ENCODE measurements at places on chromosomes 5 and 9.

DNA sequence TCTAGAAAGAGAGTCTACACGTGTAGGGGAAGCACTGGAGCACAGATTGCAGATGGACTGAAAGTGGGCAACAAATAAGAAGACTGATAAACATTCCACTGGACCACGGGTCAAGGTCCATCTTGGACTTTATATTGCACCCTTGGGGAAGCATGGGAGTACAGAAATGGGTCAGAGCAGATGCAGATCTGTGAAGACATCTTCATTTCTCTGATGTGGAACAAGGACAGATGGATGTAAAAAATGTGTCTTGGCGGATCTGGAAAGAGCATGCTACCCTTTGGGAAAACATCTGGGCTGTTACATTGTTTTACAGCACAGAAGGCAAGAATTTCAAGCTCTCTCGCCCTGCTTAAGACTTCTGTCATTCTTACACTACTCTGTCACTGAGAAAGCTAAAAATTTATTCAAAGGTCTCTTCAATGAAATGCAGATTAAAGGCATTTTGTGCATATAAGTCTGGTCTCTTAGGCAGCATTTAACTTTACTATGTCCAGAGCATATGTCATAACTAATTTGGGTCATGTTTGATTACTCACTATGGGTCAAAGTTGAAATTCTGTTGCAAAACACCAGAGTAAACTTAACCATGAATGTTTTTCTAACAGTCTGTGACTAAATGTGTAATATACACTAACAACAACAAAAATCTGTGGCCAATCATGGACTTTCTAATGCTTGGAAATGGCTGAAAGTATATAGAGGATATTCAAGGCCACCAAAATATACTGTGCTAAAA lies 756.4 kb upstream of the DMAC1 start:
- H3K4me3 ChIP-seq: no peak overlapping the region
- no peaks in the 10 kb centered on the region for H3K27me3 ChIP-seq
- H3K27ac ChIP-seq: peak overlapping the region; percentile 26
- peaks cover 10% of the 10 kb centered on the region for H3K4me1 ChIP-seq
- no peak for DNase-seq

- H3K36me3 ChIP-seq: no peaks in the 10 kb centered on the region
- peaks cover 3% of the 10 kb centered on the region for H3K27me3 ChIP-seq
- DNase-seq: no peak
- H3K4me3 ChIP-seq: no peak overlapping the region
- no peaks in the 10 kb centered on the region for H3K4me1 ChIP-seq
Observed at GRCh38 chr9:103990311-103990710, 103.8 kb upstream of the SMC2 start.

DNA sequence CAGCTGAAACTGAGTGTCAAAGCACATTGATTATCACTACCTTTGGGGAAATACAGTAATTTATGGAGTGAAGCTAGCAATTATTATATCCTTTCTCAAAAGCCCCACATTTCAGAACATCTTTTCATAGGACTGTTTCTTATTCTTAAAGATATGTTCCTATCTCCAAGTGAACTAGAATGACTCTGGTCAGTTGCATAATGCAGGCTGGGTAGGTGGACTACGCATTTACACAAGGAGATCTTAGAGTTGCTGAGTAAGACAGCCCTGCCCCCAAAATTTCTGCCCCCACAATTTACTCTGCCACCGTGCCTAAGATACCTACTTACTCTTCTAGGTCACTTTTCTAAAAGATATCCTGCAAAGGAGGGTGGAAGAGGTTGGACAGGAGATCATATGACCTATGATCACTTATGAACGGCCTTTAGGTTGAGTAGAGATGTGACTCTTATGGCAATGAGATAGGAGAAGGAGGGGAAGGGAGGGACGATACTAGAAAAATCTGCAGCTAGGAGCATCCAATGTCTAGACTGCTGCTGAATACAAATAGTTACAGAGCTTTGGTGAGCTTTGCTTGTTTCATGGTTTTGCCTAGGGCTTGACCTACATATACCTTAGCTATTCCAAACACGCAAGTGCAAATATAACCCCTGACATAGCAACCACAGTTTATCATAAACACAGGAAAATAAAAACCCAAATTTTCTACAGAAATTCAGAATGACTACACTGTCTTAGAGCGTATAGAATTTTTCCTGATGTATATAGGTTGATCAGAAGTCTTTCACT lies 121.7 kb downstream of the GLIS3 start:
- no peaks in the 10 kb centered on the region for H3K27me3 ChIP-seq
- H3K36me3 ChIP-seq: no peaks in the 10 kb centered on the region
- no peak overlapping the region for H3K27ac ChIP-seq

GRCh38 chr5:6302684-6303083 lies 75.7 kb downstream of the MED10 start:
- no peaks in the 10 kb centered on the region for H3K36me3 ChIP-seq
- no peaks in the 10 kb centered on the region for H3K27me3 ChIP-seq
- DNase-seq: no peak
- H3K4me1 ChIP-seq: no peaks in the 10 kb centered on the region
- no peak overlapping the region for H3K4me3 ChIP-seq
- H3K27ac ChIP-seq: no peak overlapping the region

GRCh38 chr9:137180491-137180890 lies 7.9 kb downstream of the ANAPC2 start:
- H3K36me3 ChIP-seq: peaks cover 24% of the 10 kb centered on the region
- no peak overlapping the region for H3K27ac ChIP-seq
- no peak for DNase-seq
- no peak overlapping the region for H3K4me3 ChIP-seq

DNA sequence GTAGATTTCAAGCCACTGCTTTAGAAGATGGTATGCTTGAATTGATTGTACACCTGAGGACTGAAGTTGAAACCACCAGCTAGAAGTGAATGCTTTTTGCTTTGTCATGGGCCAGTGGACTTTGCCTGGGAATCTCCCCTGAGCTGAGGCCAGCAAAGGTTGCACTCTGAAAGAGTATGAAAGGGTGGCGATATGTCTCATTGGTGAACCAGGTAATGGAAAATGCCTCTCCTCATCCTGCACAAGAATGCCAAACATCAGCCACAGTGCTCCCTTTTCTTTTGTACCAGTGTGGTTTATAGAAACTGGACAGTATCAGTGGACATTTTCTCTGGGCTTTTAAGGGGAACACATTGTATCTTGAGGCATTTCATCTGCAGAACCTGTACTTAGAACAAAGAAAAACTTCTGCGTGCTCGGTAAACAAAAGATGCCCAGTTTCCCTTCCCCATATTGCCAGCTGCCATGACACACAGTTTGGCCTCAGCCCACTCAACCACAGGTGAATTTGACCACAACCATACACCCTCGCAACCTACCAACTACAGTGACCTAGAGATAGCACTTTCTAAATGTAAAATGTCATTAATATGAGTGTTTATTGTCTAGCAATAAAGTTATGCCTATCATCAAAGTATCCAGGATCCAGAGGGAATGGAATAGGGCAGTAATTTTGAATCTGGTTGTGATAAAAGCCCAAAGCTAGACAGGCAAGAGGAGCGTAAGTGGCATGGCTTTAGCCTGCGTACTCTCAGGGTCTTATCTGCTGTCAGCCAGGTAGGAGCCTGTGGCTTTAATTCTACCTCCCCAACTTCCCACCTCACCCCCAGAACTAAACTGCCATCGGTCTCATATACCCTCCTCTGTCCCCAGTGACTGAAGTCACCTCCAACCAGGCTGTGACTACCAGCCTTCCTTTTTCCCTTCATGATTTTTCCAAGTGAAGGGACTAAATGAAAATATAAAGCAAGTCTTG lies 79.5 kb upstream of the LHFPL2 start:
- no peak overlapping the region for H3K4me3 ChIP-seq
- H3K27me3 ChIP-seq: no peaks in the 10 kb centered on the region
- peak; percentile 45 for DNase-seq
- no peak overlapping the region for H3K27ac ChIP-seq
- no peaks in the 10 kb centered on the region for H3K36me3 ChIP-seq
- peaks cover 3% of the 10 kb centered on the region for H3K4me1 ChIP-seq

GRCh38 chr9:130271473-130271872 lies 5.9 kb downstream of the HMCN2 start:
- no peak overlapping the region for H3K27ac ChIP-seq
- H3K4me1 ChIP-seq: no peaks in the 10 kb centered on the region
- H3K4me3 ChIP-seq: no peak overlapping the region
- H3K27me3 ChIP-seq: no peaks in the 10 kb centered on the region
- no peaks in the 10 kb centered on the region for H3K36me3 ChIP-seq

DNA sequence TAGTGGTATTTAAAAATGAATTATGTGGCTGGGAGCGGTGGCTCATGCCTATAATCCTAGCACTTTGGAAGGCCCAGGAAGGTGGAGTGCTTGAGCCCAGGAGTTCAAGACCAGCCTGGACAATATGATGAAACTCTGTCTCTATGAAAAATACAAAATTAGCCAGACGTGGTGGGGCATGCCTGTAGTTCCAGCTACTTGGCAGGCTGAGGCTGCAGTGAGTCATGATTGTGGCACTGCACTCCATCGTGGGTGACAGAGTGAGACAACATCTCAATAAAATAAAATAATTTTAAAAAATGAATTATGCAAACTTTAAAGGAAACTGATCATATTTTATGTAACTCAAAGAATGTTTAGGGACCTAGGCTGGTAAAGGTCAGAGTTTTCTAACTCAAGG lies 310.8 kb upstream of the DMRT1 start:
- no peaks in the 10 kb centered on the region for H3K36me3 ChIP-seq
- no peak overlapping the region for H3K4me3 ChIP-seq
- no peaks in the 10 kb centered on the region for H3K4me1 ChIP-seq
- H3K27ac ChIP-seq: no peak overlapping the region

DNA sequence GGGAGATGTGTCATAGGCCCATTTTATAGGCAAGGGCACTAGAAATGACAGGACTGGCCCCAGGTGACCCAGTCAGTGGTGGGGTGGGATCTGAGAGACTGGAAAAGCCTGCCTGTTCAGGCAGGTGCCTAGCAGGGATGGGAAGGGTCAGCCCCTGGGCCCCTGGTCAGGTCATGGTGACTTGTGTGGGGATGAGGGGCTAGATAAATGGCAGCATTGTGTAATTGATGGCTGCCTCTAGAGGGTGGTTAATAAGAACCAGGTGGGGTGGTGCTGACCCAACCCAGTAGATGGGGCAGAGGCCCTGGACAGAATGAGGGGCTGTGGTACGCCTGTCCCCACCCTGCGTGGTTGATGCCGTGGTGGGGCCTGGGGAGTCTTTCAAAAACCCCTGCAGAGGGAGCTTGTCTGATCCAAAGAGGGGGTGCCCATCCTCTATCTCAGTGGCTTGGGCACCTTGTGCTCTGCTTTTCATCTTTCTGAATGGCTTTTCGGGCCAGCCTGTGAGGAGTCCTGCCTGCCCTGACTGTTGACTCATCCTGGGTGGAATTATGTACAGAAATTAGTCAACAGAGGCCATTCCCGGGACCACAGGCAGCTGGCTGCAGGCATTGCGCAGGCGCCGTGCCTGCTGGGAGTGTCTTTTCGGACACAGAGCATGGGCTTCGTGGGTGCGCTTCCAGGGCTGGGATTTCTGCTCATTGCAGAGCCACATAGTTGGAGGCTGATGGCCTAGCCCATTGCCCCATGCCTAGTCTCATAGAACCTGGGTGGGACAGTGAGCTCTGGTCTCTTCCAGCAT lies 93.6 kb upstream of the PITX1 start:
- no peak overlapping the region for H3K4me3 ChIP-seq
- no peak for DNase-seq

DNA sequence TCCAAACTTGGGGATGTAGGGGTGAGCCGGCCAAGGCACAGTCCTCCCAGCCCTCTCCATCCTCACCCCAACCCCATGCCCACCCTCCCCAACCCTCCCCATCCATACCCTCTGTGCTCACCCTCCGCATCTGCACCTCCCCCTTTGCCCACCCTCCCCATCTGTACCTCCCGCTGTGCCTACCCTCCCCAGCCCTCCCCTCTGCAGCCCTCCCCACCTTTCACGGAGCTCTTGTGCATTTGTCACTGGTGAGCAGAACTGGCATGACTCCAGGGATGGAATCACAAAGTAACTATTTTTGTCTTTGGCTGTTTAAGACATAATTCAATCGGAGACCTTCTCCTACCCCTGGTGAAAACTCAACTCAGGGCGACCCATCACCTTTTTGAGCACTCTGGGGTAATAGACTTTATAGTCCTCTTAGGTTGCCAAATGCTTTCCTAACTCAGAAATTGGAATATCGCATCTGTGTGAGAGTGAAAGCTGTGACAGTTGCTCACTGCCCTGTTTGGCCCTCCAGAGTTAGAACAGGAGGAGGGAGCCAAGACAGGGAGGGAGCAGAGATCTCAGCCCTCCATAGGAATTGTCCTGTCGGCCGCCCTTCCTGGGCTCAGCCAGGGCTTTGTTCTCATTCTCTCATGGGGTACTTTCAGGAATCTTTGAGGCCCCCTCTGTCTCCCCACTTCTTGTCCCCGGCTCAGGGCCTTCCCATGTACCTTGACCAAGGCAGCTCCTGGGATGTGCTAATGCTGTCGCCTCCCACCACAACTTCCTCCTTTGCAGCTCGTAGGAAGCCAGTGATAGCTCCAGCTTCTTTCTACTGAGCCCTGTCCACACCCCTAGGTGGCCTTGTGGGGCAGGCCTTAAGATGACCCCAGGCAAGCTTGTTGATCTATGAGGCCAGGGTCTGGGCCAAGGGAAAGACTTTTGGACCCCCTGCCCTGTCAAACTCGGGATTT lies 36.2 kb downstream of the OTULIN start:
- no peak overlapping the region for H3K27ac ChIP-seq
- no peaks in the 10 kb centered on the region for H3K36me3 ChIP-seq
- peaks cover 31% of the 10 kb centered on the region for H3K4me1 ChIP-seq
- H3K4me3 ChIP-seq: no peak overlapping the region
- DNase-seq: no peak
- no peaks in the 10 kb centered on the region for H3K27me3 ChIP-seq

DNA sequence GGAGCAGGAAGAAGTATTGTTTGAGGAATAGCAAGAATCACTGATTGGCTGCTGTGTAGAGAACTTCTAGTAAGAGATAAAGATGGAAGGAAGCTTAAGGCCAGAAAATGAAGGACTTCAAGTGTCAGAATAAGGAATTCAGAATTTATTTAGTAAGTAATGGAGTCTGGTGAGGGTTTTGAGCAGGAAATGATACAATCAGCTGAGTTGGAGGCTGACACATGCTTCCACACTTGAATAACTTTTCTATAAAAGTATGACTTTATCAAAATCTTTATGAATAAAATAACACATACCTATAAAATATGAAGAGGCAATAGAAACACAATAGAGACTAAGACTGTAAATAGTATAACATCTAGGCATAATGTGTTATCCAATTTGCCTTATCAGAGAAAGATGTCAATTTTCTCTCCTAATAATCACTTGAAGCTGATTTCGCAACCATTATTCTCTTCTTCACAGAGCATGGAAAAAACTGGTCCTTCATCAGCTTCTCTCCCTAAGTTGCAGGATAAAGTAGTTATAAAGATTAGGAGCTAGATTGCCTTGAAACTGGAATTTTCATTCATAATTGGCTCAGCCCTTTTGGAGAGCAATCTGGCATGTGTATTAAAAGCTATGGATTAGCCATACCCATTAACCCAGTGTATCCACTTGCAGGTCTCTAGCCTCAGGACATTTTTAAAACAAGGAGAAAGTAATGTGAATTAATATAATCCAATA lies 143.4 kb downstream of the ZNF608 start:
- H3K4me3 ChIP-seq: no peak overlapping the region
- H3K27me3 ChIP-seq: no peaks in the 10 kb centered on the region
- DNase-seq: no peak
- no peak overlapping the region for H3K27ac ChIP-seq
- H3K36me3 ChIP-seq: no peaks in the 10 kb centered on the region
